Activated CD4-positive, alpha-beta T cell treated with anti-CD3 and anti-CD28 coated beads for 24 hours (primary cell): ENCODE measurements at places on chromosomes 2 and 18.

DNA sequence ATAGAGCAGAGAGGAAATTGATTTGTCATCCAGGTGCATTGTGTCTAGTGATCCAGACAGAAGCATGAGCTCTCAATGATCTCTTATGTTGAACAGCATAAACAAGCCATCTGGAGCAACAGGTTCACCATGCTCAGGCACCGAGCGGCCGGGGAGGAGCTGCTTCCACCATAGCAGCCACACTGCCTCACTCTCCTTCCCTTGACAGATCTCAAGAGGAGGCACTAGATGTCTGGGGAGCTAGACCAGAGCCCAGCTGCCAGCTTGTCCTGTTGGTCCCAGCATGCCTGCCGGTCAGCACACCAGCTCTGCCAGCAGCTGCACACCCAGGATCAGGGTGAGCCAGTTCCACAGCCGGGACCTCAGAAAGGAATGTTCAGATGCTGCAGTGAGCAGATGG, 17.5 kb upstream of the LONRF2 start:
- DNase-seq, result no peak

DNA sequence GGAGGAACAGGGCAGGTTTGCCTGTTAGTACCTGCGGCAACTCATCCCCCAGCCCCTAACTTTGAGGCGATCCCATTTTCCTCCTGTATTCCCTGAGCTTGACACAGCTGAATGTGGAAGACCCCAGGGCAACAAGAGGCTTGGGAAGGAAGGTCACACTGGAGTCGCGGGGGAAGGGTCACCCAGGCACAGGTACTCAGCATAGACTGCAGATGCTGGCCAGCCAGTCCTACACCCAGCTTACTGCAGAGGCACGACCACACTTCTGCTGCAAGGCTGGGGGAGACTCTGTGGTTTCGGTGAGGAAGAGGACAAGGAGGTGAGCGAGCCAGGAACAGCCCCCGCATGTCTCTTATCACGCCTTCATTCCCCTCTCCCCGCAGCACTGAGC, 91.5 kb downstream of the MALT1 start:
- DNase-seq, result no peak

DNA sequence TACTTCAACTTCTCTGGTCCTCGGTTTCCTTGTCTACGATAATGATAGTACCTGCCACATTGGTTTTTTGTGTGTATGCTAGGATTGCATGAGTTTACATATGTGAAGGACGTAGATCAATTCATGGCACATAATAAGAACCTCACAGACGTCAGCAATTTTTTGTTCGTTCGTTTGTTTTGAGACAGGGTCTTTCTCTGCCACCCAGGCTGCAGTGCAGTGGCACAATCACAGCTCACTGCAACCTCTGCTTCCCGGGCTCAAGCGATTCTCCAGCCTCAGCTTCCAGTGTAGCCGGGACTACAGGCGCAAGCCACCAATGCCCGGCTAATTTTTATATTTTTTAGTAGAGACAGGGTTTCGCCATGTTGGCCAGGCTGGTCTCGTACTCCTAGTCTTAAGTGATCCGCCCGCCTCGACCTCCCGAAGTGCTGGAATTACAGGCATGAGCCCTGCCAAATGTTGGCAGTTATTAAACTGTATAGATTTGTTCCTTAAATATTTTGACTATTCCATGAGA, 756 bp upstream of the SLC35F5 start:
- no peak for DNase-seq

GRCh38 chr2:70133491-70134322, 46.4 kb downstream of the PCBP1 start:
- no peak for DNase-seq

DNA sequence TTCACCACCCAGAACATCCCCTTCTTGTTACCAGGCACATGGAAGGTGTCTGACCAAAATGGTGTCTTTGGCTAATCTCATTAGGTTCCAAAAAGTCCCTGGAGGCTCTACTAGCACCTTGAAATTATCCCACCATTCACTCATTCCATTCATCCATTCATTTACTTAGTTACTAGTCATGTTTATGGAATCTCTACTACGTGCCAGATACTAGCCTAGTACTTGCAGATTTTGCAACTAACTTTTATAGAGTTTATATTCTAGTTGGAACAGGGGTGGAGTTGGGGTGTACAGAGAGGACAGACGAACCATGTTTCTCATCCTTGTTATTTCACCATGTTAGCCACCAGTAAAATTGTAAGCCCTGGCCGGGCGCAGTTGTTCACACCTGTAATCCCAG, 4.0 kb upstream of the NOP58 start:
- DNase-seq, result no peak

DNA sequence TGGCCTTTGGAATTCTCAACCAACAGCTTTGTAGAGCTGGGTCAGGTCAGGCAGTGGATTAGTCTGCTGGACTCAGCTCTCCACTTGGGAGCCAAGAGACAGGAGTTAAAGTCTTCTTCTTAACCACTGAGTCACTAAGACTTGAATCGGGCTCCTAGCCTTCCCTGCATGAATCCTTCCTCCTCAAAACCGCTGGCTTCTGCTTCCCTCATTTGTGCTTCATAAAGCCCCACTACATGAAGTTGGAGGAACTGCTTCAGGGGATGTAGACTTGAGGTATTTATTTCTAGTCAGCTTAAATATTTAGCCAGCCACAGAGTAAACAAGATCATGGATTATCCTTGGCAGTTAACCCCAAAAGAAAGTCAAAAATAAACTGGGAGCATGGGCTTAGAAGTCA, 536.3 kb upstream of the TNP1 start:
- DNase-seq, result no peak

DNA sequence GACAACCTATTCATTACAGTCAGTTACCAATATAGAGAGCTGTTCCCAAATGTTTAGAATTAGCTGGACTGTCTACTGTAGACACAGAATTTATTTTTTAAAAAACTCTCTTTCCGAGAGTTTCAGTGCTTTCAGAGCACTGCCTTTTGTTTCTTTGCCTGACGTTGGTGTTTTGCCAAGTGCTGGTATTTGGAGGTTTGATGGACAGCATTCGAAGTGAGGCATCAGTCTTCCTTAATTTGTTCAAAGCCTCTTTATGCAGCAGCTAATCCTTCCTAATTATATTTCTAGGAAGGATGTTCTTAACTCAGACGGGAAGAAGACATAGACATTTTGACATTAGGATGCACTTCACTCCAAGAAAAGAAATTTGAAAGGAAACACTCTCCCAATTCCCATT, 83.2 kb downstream of the LTBP1 start:
- DNase-seq, result no peak

- no peak for DNase-seq
Measured at GRCh38 chr2:96105994-96106715, 10.2 kb downstream of the ADRA2B start.

DNA sequence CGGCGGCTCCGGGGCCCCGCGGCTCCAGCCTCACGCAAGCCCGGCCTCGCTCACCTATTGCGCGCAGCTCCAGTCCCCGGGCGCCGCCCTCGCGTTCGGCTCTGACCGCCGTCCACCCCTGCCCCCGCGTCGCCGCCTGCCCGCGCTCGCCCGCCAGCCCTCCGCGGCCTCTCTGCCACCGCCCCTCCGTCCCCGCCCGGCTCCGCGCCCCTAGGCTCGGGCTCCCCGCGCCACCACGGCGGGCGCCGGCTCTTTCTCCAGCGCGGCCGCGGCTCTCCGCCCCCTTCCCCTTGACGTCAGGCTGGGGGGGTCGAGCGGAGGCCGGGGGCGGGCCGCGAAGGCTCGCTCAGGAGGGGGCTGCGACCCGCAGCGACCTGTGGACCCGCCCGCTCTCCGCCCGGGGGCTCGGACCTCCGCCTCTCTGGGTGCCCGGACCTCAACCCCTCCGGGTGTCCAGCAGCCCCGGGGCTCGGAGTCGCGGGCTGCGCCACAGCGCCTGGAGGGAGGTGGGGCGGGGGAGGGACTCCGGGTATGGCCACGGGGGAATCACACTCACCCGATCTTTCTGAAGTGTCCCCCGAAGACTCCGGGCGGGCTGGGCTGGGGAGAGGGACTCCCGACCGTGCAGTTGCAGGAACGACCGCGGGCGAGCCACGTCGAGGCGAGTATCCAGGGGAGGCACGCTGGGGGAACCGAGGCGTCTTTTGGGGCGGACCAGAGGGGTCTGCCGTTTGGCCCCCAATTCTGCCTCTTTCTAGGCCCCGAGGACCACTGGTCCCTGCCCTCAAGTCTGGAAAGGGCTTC, at the start of gene SEMA4C:
SEMA4C (minus strand) TSS at position 259 of the 804 bp plus-strand sequence. CDS start 2,194 bp downstream, outside the sequence.
- no peak for DNase-seq

- no peak for DNase-seq
Measured at GRCh38 chr2:75587954-75588587, 27.3 kb upstream of the EVA1A start.

GRCh38 chr2:237944302-237944701, 22.5 kb upstream of the UBE2F start:
- DNase-seq, result no peak

DNA sequence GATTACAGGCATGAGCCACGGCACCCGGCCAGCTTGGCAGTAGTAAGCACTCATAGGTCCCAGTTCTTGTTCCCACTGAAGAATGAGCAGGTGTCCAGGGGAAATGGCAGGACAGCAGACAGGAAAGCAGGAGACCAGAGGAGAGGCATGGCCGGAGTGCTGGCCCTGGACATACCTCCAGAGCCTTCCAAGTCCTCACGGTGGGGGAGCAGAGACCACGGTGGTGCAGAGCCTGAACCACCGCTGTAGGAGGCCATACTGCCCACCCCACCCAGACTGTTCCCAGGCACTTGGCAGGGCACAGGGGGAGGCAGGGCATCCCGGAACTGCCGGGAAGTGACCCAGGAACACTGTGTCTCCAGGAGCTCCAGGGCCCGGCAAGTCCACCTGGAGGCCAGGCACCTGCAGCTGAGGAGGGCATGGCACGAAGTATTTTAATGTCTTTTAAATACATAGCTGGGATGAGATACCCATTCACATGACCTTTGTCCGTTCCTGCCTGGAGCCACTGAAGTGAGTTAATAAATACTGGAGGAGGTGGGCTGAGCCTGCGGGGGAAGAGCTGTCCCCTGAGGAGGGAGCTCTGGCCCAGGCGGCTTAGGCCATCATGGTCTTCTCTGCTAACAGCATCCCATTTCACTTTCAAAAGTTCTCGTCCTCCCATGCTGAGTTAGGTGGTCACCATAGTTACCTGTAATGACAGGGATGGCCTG, 49.7 kb upstream of the TFCP2L1 start:
- no peak for DNase-seq

- DNase-seq, result no peak
Measured at GRCh38 chr2:237699870-237700511, 72.6 kb downstream of the LRRFIP1 start.

- DNase-seq, result no peak
Measured at GRCh38 chr2:112640800-112641675, 4.7 kb upstream of the SLC20A1 start.

DNA sequence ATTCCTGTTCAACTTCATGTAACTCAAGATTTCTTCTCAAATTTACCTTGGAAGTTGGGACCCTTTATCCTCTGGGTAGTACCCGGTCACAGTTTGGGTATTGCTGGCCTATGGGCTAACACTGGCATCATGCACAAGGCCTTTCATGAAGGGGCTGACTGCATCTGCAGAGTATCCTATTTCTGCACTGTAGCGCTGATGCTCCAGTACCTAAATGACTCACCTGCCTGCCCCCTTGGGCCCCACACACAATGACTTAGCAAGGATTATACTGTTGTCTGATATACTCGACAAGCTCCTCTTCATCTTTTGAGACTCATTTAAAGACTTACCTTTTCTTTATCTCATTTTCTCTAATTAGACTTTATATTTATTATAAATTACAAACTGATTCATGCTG, 39.9 kb downstream of the DNAH6 start:
- no peak for DNase-seq

DNA sequence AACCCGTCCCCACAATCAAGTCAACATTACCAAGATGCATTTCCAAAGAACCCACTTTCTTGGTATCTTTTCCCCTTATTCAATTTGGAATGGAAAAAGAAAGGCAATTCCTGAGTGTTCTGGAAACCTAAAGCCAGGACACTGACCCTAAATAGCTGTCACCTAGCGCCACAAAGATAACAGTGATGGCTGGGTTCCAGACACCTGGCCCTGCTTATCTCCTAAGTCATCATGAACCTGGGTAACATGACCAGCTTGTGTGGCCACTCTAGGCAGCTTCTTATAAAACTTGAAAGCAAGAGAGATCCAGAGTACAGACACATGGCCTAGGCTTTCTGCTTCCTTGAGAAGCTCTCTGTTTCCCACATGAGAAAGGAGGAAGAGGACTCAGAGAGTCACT, 95.4 kb downstream of the BOD1L2 start:
- DNase-seq, result no peak

DNA sequence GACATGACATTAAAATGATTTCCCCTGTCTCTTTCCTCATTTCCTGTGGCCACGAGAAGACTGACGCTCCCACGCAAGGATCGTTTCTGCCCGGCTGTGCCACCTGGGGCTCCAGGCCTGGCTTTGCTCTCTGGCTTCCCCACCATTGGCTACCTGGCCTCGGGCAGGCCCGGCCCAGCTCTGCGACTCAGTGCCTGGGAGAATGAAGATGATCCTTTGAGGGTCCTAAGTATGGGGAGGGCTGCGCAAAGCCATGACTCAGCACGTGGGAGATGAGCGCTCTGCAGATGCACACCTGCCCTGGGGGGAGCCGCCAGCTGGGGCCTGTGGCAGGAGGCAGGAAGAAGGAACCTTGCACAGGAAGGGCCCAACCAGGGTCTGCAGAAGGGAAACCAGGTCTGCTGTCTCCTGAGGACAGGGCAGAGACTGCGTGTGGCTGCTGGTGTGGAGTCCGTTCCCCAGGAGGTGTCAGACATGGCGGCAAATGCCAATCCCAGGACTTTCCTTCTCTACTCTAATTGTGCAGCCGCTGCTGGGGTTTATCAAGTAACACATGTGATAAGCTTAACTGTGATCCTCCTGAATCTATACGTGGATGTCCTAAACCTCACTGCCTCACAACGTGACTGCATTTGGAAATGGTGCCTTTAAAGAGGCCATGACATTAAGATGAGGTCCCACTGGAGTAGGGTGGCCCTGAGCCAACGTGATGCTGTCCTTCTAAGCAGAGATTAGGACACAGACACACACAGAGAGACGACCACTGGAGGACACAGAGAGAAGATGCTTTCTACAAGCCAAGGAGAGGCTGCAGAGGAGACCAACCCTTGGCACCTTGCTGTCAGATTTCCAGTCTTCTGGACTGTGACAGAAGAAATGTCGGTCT, 32.9 kb downstream of the MBP start:
- DNase-seq, result no peak

GRCh38 chr2:217008794-217009193, 148.9 kb upstream of the TNP1 start:
- no peak for DNase-seq

GRCh38 chr2:26349690-26350089, 3.1 kb upstream of the ADGRF3 start:
- DNase-seq, result no peak

DNA sequence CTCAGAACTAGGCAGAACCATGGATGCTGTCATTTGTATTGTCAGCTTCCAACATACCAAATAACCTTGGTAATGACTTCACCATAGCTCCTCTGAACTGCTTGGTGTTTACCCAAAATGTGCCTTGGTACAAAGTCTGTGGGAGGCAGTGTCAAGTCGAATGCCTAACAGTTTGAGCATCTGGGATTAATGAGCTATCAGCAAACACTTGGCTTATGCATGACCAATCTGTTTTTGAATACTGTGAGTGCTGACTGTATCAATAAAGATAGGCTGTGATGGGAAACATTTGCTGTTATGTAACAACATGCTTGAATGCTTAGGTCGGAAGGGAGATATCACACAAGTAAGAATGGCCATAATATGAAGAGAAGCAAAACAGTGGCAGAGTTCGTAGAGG, 455.4 kb downstream of the CMPK2 start:
- no peak for DNase-seq

GRCh38 chr2:121197369-121198091, 87.5 kb downstream of the TFCP2L1 start:
- DNase-seq, result no peak

GRCh38 chr18:3261373-3262233, at the start of gene MYL12B:
Gene MYL12B, plus strand, starts transcription at chr18:3262133. Its CDS starts 10,766 bp downstream, at chr18:3272899.
- peak; percentile 54 for DNase-seq

GRCh38 chr2:123993728-123994323, 31.3 kb upstream of the CNTNAP5 start:
- no peak for DNase-seq
